ENCODE measurements at places on chromosomes 7 and 10. TPM values are rescaled to one million over a fixed set of nuclear protein-coding genes. Genes with fewer than 3 reads are reported as not detected.

The HYCC1 gene
- 40.8 TPM for total RNA-seq

- DNase-seq = peak; percentile 46
Measured at GRCh38 chr10:80173466-80173865, 31.9 kb downstream of the ANXA11 start.

The RPP30 gene
- total RNA-seq = 36.7 TPM

- no peak for DNase-seq
Measured at GRCh38 chr10:6486309-6486708, 93.8 kb downstream of the PRKCQ start.

- no peak for DNase-seq
Measured at GRCh38 chr7:112866424-112866823, 76.2 kb upstream of the TMEM168 start.
